ENCODE measurements at places on chromosomes 7 and 10.

GRCh38 chr7:2165239-2165609, 67.5 kb downstream of the MAD1L1 start:
- DNase-seq: peak; percentile 7

GRCh38 chr7:89232-90019, 102.9 kb upstream of the FAM20C start:
- no peak for DNase-seq

- no peak for DNase-seq
Observed at GRCh38 chr7:41731493-41732435, 28.9 kb upstream of the INHBA start.

DNA sequence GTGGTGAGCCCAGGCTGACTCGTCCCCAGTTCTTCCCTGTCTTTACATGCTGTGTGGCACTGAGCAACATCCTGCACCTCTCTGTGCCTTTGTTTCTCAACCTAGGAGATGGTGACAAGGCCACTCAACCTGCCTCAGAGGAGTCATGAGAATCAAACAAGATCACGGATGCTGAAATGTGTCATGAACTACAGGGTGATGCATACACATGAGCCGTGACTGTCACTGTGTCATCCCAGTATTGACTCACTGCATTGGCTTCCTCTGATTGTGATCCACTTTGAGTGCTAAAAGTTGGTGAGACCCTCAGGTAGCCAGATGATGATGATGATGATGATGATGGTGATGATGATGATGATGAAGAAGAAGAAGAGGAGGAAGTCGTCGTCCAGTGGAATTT, 11.5 kb downstream of the C10orf71 start:
- DNase-seq: no peak

Measured in CD8-positive, alpha-beta T cell (primary cell).